ENCODE measurements at places on chromosomes 6 and 20.

- no peak for DNase-seq
These were observed 127.6 kb downstream of the FYN start for GRCh38 chr6:111745636-111746035.

- no peak for DNase-seq
These were observed 457.9 kb downstream of the TBC1D32 start for GRCh38 chr6:120876424-120876823.

DNA sequence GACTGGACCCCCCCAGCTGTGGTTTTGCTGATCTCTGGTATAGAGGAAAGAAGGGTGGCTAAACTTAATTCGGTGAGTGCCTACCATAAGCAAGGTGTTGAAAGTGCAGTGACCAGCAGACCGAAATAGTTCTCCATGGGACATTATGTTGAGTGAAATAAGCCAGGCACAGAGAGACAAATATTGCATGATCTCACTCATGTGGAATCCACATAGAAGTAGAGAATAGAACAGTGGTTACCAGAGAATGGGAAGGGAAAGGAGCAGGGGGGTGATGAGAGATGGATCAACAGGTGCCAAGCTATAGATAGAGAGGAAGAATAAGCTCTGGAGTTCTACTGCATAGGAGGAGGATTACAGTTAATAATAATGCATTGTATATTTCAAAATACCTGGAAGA lies 9.7 kb upstream of the GCNT2 start:
- DNase-seq: no peak

DNA sequence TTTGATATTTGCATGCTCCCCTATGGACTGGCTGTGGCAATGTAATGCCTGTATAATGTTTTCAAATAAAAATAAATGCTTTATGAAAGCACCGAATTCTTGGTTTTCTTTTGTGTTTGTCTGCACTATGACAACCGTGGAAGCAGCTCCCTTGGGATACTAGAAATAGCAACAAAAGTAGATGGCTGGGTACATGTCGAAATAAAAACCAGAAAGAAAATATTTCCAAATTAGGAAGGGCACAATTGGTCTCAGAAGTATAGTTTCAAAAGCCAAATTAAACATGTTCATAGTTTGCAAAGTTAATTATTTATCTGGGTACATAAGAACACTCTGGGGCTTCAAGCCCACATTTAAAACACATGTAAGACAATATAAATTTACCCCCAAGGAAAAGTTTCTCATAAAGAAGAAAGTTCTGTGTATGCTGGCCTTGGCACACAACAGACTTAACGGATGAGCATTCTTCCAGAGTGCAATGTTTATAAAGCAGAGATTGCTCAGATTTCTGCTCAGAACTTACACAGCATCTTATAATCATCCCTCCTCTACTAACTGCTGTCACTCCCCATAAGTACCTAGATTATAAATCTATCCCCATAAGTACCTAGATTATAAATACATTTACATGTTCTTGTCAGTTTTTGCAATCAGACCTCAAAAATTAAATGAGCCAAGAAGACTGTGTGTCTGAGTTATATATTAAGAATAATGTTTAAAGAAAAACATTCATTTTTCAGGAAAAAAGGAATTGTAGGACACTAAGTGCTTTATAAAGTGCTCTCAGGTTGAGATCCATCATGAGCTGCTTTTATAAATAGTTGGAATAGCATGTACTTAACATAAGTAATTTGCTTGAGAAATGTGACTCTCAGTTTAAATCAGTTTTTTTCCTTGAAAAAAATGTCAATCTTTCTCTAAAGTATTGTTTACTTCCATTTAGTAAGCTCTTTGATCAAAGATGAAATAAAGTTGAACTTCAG lies 230.2 kb upstream of the PLN start:
- no peak for DNase-seq

GRCh38 chr6:139271056-139271455 lies 20.7 kb downstream of the TXLNB start:
- DNase-seq: no peak

DNA sequence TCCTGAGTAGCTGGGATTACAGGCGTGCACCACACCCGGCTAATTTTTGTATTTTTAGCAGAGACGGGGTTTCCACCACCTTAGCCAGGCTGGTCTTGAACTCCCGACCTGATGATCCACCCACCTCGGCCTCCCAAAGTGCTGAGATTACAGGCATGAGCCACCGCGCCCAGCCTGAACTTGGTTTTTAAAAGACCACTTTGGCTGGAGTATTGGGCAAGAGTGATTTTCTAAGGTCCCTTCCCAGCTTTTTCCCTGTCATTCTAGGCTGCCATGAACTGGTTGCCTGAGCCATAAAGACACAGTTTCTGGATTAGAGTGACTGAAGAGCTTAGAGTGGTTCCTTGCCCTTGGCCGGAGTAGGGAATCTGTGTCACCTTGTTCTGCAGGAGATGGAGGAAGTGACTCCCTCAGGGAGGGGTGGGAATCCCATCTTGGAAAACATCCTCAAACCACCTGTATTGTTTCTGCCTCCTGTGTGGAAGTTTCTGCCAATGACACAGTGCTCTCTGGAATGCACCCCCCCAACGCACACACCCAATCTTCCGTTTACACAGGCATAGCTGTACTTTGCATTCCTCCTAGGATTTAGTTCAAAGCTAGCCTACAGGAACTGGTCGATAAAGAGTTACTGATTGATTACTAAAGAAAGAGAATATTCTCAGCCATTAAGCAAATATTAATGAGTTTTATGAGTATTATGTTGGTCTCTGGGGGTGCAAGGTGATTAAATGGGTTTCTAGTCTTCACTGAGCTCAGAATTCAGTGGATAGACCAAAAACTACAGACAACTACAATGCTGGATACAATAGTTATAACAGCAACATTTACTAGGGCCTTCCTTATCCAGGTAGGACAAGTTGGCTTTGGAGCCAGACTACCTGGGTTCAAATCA lies 18.2 kb downstream of the BCL2L1 start:
- DNase-seq: no peak

- DNase-seq: peak; percentile 16
These were observed 47.8 kb downstream of the GMPR start for GRCh38 chr6:16286151-16286522.

DNA sequence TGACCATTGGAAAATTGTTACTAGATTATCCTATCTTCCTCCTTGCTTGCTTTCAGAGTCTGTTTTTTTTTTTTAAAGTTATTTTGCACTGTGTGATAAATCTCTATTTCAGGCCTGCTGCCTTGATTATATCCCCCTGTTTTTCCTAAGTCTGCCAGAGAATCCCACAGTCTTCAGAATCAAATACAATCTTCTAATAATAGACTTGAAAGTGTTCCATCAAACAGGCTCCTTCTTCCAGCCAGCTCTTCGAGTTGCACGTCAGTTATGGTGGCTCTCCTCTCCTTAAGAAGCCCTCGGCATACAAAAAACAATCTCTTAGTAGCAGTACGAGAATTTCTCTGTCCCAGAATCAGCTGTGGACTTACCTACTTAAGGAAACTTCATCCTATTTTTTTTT lies 92.9 kb upstream of the NOX3 start:
- no peak for DNase-seq

DNA sequence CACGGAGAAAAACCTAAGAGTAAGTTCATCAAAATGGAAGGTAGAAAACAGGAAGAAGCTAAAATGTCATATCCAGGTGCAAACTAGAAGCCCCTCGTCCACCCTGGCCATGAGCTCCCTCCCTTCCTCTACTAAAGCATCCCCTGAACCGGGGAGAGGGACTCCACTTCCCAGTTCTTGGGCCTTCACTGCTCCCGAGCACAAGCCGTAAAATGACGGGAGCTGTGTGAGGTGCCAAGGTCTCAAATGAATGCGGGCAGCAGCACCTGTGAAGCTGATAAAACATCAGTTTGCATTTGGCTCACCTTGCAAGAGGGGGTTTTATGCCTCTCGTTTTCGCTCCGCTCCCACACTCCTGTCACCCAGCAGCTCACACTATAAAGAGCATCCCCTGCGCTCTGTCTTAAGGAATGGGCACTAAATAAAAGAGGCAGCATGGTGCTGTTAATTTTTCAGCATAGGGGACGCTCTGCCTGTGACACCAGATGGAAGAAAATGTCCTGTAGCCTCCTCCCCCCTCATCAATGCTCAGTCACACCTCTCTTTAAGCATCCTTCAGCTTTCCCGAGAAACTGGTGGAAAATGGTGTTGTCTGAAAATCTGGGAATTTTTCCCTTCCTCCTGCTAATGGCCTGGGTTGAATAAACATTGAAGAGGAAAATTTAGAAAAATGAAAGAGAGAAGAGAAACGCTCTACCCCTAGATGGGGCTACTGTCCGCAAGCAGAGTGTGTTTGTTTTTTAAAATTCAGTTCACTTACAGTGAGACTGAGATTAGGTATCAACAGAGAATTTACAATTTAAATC lies 563.0 kb upstream of the AGPAT4 start:
- DNase-seq: peak; percentile 5

DNA sequence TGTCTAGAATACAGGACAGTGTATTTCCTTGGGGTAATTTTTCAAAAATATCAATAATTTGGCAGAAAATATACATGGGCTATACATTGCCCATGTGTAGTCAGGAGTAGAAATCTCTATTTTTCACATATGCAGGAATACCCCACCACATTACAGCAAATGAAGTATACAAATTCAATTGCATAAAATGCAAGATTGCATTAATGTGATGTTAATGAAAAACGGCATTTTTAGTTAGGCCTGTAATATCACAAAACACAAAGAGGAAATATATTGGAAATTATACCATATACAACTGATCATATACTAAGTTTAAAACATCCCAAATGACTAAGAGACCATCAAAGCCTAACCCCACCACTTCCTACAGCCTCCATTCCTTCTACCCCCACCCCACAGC lies 154.9 kb downstream of the SYNE1 start:
- DNase-seq: no peak

GRCh38 chr20:50528804-50529351 lies 18.7 kb downstream of the PTPN1 start:
- no peak for DNase-seq

GRCh38 chr6:24880451-24880850 lies 55.3 kb downstream of the RIPOR2 start:
- DNase-seq: no peak

DNA sequence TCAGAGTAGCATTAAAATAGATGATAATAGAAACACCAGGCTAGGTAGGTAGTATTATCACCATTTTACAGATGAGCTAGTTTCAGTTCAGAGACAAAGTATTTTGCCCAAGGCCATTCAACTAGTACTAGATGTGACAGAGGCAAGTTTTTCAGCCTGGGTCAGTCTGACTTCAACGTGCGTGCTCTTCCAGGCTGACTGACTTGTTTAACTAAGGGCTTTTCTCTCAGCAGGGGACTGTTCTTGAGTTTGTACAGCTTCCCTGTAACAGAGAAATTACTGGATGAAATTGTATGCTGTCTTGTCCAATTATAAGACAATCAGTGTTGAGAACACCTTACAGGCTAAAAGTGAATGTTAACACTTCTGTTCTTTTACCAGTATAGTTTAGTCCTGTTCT lies 333.5 kb upstream of the MAN1A1 start:
- DNase-seq: no peak

GRCh38 chr6:44923444-44923843 lies 404.7 kb upstream of the RUNX2 start:
- DNase-seq: no peak

- no peak for DNase-seq
These were observed 160.1 kb upstream of the CITED2 start for GRCh38 chr6:139534472-139535115.

DNA sequence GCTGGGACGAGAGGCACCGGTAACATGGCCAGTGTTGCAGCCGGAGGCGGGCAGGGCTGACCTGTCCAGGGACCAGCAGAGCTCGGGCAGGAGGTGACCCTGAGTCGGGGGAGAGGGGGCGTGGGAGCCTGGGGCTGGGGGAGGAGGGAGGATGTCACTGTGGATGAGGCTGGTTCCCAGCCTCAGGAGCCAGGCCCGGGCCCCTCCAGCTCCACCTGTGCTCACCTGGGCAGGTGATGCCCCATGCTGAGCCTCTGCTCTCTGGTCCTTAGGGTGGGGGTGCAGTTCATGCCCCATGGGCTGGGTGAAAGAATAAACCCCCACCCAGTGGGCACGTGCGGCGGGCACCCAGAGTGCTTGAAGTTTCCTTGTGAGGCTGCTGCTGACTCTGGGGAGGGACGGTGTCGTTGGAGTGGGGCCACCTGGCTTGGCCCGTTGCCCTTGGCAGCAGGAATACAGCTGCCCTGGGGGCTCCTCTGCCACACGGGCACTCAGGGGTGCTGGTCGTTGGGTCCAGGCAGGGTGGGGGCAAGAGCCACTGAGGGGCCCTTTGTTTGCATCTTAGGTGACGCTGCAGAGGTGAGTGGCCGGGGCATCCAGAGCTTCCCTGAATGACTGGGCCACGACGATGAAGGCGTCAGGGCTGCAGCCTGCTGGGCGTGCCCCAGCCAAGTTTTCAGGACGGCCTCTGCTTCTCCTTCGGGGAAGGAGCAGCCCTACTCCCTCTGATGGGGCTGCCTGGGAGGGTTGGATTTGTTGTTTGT lies 24.7 kb upstream of the BHLHE23 start:
- no peak for DNase-seq

- no peak for DNase-seq
These were observed 8.8 kb downstream of the KCNQ2 start for GRCh38 chr20:63463400-63464288.

- no peak for DNase-seq
These were observed 356.0 kb upstream of the JARID2 start for GRCh38 chr6:14889611-14890593.

DNA sequence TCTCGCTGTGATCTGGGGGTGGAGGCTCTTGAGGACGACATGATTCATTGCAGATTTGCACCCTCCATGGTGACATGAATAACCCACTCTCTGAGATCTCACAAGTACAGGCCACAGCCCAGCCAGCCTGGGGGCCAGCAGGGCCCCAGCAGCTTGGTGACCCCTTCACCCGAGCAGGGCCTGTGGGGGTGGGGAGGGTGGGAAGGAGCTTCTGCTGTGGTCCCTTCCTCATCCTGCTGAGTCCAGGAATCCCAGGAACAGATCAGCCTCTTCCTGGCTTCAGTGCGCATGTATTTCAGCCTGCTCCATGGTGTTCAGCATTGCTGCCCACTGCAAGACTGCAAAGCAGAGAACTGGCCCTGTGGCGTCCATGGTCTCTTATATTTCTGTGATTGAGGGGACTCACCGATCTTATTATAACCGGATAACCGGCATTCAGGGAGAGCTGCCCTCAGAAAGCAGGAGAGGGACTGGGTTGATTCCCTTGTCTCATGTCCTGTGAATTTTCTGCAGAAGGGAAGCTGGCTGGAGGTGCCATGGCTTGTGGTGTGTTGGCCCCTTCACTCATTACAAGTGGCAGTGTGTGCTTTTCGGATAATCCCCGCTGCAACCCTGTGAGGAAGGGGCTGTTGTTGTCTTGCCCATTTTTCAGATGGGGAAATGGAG lies 118.8 kb upstream of the FRMD1 start:
- no peak for DNase-seq

GRCh38 chr6:46626228-46626909 lies 26.2 kb downstream of the CYP39A1 start:
- DNase-seq: peak; percentile 7

- DNase-seq: peak; percentile 23
These were observed 202.4 kb downstream of the FARS2 start for GRCh38 chr6:5463690-5464089.

DNA sequence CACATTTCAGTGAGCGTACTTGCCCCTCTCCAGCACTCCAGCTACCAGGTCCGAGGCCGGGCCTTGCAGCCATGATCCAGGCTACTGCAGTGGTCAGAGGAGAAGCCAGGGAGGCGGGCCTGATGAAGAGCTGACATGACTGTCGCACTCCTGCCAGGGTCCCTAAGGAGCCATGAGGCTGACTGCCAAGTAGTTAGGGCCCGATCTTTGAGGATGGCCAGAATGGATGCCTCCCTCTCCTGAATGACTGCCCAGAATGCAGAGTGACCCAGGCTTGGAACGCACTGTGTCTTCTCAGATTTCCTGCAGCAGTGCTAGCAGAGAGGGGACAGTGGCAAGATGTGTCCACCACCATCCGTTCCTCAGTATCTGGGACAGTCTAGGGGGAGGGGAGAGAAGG lies 24.7 kb upstream of the LRFN2 start:
- no peak for DNase-seq

All from fibroblast of skin of left quadriceps (primary cell).